ENCODE measurements at places on chromosomes 11 and 22.

DNA sequence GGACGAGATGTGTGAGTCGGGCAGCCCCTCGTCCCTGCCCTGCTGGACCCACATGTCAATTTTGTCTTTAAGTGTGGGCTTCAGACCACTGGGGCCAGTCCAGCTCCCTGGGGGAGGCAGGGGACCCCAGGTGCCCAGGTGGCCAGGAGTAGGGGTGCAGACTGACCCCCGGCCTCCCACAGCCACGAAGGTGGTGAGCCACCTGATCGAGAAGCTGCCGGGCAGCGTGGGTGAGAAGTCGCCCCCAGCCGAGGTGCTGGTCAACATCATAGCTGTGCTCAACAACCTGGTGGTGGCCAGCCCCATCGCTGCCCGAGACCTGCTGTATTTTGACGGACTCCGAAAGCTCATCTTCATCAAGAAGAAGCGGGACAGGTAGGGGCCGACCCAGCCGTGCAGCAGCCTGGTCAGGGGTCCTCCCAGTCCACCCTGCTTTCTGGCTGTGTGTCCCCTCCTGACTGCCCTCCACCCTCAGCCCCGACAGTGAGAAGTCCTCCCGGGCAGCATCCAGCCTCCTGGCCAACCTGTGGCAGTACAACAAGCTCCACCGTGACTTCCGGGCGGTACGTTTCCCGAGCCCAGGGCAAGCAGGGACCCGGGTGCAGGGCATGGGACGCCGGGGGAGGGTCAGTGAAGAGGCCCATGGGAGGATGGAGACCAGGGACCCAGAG is 9.9 kb downstream of the PKP3 start:
- no peak for DNase-seq

DNA sequence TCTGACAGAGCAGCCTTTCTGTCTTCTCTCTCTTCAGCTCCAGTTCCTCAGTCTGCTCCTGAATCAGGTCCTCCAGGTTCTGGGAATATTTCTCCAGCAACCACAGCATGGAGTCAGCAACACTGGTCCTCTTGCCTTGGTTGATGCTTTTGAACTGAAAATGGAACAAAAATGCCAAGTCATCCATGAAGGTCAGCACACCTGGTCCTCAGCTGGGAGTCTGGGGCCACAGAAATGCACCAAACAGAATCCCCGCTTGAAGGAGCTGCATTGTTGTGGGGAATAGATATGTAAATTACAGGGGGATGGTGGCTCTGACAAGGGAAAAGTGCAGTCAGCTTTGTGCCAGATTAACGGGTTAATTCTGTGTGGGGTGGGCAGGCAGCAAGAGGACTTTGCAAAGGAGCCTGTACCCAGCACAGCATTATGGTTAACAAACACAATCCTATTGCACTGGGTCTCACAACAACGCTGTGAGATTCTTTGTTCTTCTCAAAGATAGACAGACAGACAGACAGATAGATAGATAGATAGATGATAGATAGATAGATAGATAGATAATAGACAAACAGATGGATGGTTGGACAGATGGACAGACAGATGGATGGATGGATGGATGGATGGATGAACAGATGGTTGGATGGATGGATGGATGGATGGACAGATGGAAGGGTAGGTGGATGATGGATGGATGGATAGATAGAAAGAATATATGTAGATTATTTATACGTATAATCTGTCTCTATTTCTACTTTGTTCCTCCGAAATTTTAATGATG is 33.8 kb upstream of the LRRC32 start:
- DNase-seq = no peak

DNA sequence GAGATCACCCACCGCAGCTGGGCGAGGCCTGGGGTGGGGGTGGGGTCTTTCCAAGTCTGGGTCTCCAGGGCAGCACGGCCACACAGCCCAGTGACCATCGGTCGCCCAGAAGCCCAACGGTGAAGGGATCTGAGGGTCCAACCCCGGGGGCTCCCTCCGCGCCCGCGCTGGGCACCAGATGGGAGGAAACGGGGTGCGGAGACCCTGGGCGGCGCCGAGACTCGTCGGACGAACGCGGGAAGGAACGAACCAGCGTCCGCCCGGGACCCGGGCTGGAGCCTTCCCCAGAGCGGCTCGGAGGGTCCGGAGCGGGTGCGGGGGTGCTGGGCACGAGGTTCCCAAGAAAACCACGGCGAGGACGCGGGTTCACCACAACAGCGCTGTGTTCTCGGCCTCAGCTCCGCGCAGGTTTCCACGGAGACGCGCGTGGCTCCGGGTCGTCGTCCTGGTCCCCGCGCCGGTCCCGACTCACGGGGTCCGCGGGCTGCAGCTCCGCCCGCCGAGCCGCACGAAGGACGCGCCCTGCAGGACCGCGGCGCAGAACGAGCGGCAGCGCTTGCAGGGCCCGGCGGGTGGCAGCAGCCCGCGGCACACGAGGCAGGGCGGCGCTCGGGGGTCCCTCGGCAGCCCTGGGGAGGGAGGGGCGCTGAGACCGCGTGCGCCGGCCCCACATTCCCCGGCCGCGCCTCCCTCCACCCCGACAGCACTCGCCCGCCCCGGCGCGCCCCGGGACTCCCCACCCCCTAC is 2.3 kb upstream of the IL17REL start:
- DNase-seq = no peak

DNA sequence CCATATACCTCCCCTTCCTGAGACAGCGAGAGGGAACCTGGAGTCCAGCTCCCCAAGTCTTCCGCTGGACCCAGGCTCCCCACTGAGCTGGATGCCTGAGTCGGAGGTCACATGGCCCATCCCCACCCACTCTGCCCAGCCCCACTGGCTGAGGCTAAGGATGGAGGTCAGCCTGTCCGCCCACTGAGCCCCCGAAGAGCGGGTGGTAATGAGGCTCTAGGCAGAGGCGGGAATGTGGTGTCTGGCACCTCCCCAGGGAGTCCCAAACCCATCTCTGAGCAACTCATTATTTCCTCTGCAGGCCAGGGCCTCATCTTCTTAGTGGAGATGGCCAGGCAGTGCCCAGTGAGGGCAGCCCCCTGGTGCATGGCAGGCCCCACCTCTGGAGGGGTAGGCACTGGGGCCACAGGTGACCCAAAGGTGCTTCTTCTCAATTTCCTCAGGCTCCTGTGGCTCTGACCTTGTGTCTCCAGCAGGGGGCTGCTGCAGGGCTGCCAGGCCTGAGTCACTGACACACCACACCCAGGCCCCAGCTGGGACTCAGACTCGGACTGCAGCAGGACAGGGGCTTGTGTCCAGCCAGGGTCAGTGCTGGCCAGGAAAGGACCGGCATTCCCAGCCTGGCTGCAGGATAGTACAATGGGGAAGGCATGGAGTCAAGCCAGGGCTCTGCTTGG is 10.2 kb upstream of the PDE2A start:
- no peak for DNase-seq

GRCh38 chr22:32531931-32532819 is 57.6 kb downstream of the FBXO7 start:
- no peak for DNase-seq

DNA sequence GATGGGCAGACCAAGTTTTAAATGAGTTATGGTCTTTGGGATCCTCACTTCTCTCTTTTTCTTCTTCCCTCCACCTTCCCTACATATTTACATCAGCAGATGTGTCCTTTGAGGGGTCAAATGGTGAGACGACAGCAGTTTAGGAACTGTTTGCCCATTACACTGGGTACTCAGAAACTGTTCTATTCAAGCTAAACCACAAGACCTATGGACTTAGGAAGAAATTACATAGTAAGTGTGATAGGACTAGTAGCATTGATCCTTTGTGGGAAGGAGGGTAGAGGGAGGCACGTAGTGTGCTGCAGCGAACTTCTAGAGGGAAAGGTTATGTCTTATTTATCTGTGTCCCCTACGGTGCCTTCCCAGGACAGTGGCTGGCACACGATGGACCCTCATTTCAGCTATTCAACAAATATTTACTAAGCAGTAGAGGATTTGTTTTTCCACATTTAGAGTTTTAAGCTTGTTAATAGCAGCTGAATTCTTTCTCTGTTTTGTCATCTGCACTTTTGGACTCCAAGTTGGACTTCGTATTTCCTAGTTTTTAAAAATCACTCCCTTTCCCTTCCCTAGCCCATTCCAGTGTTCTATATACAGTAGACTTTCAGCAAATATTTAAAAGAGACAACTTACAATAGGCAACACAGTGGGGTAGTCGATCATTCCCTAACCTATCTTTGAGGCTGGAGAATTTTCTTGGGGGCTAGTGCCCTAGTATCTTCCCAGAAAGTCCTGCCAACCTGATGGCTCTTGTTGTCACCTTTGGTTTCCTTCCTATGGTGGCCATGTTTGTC is 13.9 kb downstream of the FZD4 start:
- DNase-seq = no peak
